Progenitor cell of endocrine pancreas (in vitro differentiated cells): ENCODE measurements at places on chromosomes 12 and 14.
A peak's percentile ranks its signal among the peaks of the same experiment; 100 is the strongest.

- DNase-seq: no peak
These were observed 15.5 kb downstream of the PLEKHA5 start for GRCh38 chr12:19144985-19145384.

DNA sequence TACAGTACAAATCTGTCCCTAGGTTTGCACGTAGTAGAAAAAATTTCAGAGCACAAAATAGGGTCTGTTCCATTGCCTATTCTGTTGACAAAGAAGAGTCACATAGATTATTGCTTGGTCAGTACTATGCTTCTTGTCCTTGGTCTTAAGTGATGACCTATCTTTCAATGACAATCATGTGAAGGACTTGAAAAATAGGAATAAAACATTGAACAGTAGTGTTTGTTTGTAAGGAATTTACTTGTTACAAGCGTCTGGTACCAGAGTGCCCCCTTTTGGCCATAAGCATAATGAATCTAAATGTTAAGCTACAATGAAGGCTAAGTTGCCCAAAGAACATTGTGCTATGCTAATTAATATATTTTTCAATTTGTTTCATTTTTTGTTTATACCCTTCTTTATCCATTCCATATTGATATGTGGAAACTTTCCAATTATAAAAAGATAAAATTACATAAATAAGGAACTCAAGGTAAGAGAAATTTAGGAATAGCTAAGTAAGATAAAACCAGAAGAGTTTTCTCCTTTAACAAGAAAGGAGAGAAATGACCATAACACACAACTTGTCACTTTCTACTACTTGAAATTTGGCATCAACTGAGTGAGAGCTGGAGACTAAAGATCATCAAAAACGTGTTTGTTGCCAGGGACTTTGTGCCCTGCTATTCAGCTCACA is 204.7 kb downstream of the EPS8 start:
- no peak for DNase-seq

- peak; percentile 18 for DNase-seq
These were observed 22.1 kb upstream of the LRRC9 start for GRCh38 chr14:59897757-59898383.

DNA sequence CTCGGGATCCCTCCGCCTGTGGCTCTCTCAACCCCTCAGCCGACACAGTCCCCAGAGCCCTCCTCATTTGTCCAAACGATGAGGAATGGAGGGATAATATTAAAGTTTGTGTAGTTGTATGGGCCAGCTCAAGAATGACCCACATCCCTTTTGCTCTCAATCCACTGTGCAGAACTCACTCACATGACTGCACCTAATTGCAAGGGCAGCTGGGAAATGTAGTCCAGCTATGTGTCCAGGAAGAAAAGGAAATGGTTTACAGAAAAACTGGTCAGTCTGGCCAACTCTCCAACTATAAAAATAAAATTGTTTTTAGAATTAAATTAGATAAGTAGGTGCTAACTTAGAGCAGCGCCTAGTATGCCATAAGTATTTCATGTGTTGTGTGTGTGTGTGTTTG is 66.6 kb downstream of the GALNT8 start:
- DNase-seq: no peak

- DNase-seq: no peak
These were observed 793.6 kb downstream of the GALC start for GRCh38 chr14:87199381-87199780.

GRCh38 chr12:22860926-22861325 is 236.0 kb downstream of the ETNK1 start:
- no peak for DNase-seq

DNA sequence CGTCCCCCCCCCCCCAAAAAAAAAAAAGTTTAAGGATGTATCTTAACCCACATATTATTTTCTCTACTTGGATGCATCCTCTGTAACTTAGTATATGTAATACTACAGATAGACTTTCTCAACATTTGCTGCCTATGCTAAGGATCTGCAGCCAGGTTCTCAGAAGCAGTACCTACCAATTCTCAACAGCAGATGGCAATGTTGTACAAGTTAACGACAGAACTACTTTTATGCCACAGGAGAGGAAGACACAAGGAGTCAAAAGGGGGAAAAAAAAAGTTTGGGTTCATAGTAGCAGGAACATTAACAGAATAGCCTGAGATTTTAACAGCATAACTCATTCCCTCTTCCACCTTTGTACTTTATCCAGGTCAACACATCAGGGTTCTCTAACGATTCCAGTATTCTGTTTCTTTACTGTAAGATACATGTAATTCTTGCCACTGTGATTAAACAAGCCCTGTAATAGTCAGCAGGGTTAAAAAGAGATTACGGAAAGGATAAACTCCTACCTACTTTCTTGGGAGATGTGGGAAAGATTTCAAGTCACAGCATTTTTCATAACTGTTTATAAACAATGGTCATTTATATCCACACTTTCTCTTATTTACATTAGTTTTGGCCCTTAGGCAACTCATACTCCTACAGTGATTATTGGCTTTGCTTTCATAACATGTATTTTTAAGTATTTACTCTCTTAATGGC is 5.7 kb upstream of the NEK9 start:
- DNase-seq: peak; percentile 49
